ENCODE measurements at places on chromosomes 3 and 15. TPM values are rescaled to one million over a fixed set of nuclear protein-coding genes. Genes with fewer than 3 reads are reported as not detected.

THRB gene
- not detected for total RNA-seq

SPESP1 gene
- not detected for total RNA-seq

MYO5C gene
- total RNA-seq, result 0.82 TPM

FBN1 gene
- total RNA-seq, result 0.54 TPM

CERS3 gene
- 0.90 TPM for total RNA-seq

CTSH gene
- 9.7 TPM for total RNA-seq

DNA sequence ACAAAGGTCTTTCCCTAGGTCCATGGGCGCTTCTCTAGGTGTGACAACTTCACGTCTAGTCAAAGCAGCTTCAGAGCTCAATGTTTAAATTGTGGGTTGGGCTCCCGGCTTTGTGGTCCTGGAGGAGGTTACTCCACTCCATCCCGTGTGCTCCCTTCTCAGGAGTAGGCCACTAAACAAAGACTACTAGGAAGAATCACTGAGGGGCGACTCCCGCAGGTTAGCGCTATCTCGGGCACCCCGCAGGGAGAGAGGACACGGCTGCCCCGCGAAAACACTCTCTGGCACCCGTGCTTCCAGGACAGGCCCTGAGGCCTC lies 500 bp downstream of the PARP6 start:
- H3K4me3 ChIP-seq, result peak overlapping the region; percentile 82
- H3K4me1 ChIP-seq, result peaks cover 15% of the 10 kb centered on the region
- peaks cover 8% of the 10 kb centered on the region for H3K36me3 ChIP-seq
- DNase-seq, result no peak
- peak overlapping the region; percentile 87 for H3K27ac ChIP-seq

- H3K36me3 ChIP-seq, result no peaks in the 10 kb centered on the region
- H3K4me1 ChIP-seq, result no peaks in the 10 kb centered on the region
- H3K27ac ChIP-seq, result no peak overlapping the region
These were observed 13.1 kb downstream of the ALS2CL start for GRCh38 chr3:46680298-46680826.

GRCh38 chr3:140883428-140884040 lies 58.1 kb upstream of the SLC25A36 start:
- DNase-seq, result no peak
- no peaks in the 10 kb centered on the region for H3K36me3 ChIP-seq

DNA sequence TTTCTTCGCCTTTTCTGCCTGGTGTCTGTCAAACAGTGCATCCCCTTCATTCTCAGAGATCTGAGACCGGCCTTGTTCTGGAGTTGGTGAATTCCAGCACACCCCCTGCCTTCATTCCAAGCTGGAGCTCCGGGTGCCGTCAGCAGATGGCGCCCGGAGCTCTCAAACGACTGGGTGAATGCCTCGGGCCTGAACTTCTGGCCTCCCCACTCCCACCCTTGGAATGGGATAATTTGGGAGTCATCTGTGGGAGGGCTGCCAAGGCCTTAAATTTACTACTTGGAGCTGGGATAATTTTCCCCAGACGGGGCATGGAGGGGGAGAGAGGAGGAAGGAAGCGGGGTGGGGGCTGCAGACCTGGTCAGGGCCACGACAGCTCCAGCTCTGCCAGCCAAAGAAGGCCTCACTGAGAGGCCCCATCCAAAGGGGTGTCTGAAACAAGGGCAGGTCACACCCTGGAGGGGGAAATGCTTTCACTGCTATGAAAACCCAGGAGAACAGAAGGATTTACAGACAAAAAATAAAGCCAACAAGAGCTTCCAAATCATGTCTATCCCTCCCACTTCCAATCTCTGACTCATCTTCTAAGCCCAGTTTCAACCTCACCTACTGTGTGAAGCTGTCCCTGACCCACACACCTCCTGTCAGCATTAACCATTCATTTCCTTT lies 187.9 kb downstream of the OPA1 start:
- H3K4me1 ChIP-seq, result no peaks in the 10 kb centered on the region
- H3K27ac ChIP-seq, result no peak overlapping the region
- no peak overlapping the region for H3K4me3 ChIP-seq
- H3K36me3 ChIP-seq, result no peaks in the 10 kb centered on the region
- DNase-seq, result no peak
- peaks cover 2% of the 10 kb centered on the region for H3K27me3 ChIP-seq

DNA sequence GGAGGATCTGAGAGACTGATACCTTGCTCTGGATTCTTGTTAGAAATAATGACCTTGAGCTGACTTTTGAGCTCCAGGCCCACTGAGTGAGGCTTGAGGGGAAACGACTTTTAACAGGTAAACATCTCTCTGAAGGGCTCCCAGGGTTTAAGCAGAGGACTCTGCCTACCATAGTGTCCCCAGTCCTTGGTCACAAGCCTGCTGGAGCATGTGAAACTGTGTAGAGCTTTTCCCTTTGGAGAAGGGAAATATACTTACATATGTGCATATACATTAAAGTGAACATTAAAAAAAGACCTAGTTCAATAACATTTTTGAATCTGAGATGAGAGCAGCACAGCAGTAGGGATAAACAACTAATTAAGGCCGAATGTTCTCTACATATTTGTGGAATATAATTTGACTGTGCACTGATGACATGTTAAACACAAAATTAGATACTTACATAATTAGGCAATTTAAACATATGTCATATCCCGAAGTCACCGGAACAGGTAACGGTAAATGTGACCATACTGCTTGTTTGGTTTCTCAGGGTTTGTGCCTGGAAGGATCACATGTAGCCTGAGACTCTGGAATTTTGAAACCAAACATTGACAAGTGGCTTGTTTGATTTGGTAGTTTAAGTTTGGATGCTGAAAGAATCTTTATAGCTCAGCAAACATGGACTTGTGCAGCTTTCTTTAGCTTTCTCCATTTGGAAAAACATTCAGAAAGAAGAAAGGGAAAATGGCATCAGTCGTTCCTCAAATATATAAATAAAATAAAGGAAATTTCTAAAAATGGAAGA lies 266.1 kb upstream of the C2CD4B start:
- H3K36me3 ChIP-seq, result no peaks in the 10 kb centered on the region
- no peak overlapping the region for H3K4me3 ChIP-seq
- no peak for DNase-seq
- H3K27ac ChIP-seq, result no peak overlapping the region

GRCh38 chr3:87674397-87675161 lies 384.2 kb downstream of the CGGBP1 start:
- no peak overlapping the region for H3K4me3 ChIP-seq
- no peak for DNase-seq
- no peaks in the 10 kb centered on the region for H3K4me1 ChIP-seq
- no peaks in the 10 kb centered on the region for H3K27me3 ChIP-seq

DNA sequence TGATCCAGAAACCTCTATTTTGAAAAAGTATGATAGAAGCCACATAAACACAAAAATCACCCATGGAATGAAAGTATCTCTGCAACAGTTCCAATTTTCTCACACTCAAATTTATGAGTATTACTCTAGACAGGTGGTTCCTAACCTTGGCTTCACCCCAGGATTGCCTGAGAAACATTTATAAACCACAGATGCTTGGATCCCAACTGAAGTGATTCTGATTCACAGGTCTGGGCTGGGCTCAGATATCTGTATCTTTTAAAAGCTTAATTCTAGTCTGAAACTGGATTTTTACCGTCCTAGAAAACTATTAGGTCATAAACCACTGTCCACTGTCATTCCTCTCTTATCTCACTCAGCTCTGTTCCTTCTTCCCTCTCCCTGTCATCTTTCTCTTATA lies 7.4 kb upstream of the SST start:
- H3K27ac ChIP-seq, result no peak overlapping the region
- no peak for DNase-seq

GRCh38 chr15:92848852-92849598 lies 51.1 kb upstream of the CHD2 start:
- H3K27ac ChIP-seq, result peak overlapping the region; percentile 61
- DNase-seq, result no peak
- no peaks in the 10 kb centered on the region for H3K36me3 ChIP-seq
- H3K27me3 ChIP-seq, result no peaks in the 10 kb centered on the region
- peaks cover 35% of the 10 kb centered on the region for H3K4me1 ChIP-seq
- H3K4me3 ChIP-seq, result no peak overlapping the region

GRCh38 chr15:91186904-91187656 lies 87.0 kb downstream of the SV2B start:
- no peaks in the 10 kb centered on the region for H3K4me1 ChIP-seq
- H3K4me3 ChIP-seq, result no peak overlapping the region
- H3K27ac ChIP-seq, result no peak overlapping the region
- peaks cover 3% of the 10 kb centered on the region for H3K27me3 ChIP-seq

- H3K36me3 ChIP-seq, result no peaks in the 10 kb centered on the region
- no peaks in the 10 kb centered on the region for H3K4me1 ChIP-seq
- no peak overlapping the region for H3K4me3 ChIP-seq
- no peak overlapping the region for H3K27ac ChIP-seq
- H3K27me3 ChIP-seq, result no peaks in the 10 kb centered on the region
These were observed 202.8 kb upstream of the UBE2E1 start for GRCh38 chr3:23602971-23603370.

DNA sequence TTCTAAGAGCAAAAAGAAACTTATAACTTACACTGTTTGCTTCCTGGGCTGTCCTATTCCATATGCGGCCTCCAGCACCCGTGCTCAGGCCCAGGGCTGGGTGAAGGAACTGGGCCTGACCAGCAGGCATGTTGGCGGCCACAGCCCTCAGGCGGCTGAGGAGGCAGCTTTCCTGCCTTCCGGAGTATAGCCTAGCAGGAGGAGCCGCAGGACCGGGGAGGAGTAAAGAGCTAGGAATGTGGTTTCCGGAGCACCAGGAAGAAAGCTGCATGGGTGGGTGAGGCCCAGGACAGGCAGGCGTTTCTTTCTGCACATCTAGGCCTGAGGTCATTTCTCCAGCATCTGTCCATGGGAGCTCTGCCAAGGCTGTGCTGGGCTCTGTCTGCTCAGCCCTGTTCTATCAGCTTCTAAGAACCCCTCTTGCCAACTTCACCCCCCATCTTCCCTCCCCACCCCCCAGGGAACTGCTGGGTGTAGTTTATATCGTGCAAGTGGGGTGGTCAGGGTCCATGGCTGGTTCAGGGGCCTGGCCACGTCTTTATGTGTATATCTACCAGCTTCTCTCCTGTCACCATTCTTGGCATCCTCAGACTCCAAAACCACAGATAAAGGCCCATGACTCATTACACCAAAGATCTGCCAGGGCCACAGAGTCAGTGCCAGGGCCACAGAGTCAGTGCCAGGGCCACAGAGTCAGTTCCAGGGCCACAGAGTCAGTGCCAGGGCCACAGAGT lies 7.8 kb upstream of the KIF7 start:
- no peaks in the 10 kb centered on the region for H3K36me3 ChIP-seq
- H3K4me3 ChIP-seq, result no peak overlapping the region
- H3K27ac ChIP-seq, result no peak overlapping the region
- peaks cover 4% of the 10 kb centered on the region for H3K27me3 ChIP-seq
- no peak for DNase-seq

DNA sequence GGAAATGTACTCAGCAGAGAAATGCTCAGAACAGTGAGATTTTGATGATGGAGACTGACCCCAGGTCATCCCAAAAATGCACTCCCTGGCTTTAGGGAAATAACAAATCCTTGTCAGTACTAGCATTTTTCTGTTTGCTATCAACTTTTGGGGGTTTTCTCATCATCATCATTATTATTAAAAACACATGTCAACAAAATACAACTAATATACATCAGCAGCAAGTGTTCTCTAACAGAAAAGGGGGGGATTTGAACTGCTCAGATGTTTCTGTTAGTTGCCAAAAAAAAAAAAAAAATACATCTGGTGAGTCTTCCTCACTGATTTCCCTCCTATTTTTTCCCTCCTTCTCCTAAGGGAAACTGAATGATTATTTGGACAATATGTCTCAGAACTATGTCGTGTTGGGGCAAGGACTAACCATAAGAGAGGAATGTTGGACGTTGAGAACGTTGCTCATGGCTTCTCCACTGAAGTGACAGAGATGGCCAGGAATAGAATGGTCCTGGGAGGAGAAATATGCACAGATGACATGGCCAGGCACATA lies 230.0 kb upstream of the MCTP2 start:
- H3K4me3 ChIP-seq, result no peak overlapping the region
- no peaks in the 10 kb centered on the region for H3K36me3 ChIP-seq
- no peaks in the 10 kb centered on the region for H3K4me1 ChIP-seq
- DNase-seq, result no peak
- no peak overlapping the region for H3K27ac ChIP-seq

- no peak overlapping the region for H3K4me3 ChIP-seq
- H3K27me3 ChIP-seq, result no peaks in the 10 kb centered on the region
- no peaks in the 10 kb centered on the region for H3K4me1 ChIP-seq
- H3K27ac ChIP-seq, result no peak overlapping the region
- DNase-seq, result no peak
- H3K36me3 ChIP-seq, result no peaks in the 10 kb centered on the region
These were observed 268.3 kb downstream of the MEX3B start for GRCh38 chr15:81777546-81777945.

DNA sequence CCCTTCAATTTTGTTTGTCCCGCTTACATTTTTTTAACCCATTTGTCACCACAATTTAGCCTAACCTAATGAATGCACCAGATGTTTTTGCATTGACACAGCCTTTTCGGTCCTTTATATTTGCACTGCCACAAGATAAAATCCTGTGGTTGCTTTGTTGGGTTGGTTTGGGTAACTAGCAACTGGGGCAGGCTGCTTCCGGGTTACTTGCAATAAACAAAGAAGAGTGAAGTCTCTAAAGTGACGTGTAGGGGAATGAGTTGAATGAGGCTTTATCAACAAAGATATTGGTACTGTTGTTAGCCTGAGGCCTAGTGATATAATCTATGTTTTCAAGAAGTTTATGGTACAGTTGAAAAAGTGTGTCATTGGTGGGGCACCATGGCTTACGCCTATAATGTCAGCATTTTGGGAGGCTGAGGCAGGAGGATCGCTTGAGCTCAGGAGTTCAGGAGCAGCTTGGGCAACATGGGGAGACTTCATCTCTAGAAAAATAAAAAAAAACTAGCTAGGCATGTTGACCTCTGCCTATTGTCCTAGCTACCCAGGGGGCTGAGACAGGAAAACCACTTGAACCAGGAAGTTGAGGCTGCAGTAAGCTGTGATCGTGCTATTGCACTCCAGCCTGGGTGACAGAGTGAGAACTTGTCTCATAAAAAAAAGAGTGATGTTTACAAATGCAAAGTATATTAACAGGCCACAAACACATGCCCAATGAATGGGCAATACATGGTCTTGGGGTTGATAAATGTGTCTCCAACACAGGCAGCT lies 121.8 kb downstream of the OXSM start:
- peaks cover 2% of the 10 kb centered on the region for H3K27me3 ChIP-seq
- H3K36me3 ChIP-seq, result no peaks in the 10 kb centered on the region
- DNase-seq, result peak; percentile 67

DNA sequence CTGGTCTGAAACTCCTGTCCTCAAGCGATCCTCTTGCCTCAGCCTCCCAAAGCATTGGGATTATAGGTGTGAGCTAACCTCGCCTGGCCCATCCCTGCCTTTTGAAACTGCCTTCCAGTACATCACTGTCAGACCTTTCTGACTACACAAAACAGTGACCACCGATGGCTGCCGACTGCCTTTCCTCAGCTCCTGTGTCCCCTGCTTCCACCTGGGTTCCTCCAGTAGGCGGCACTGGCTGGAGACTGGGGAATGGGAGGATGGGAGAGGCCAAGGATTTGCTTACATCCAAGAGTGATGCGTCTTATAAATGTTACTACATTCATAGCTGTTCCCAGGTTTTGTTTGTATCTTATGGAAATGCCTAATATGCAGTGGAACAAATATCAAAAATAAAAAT lies 242.8 kb downstream of the BBX start:
- no peak overlapping the region for H3K4me3 ChIP-seq
- H3K27me3 ChIP-seq, result no peaks in the 10 kb centered on the region
- no peak for DNase-seq
